ENCODE measurements at places on chromosomes 1 and 21. TPM values are rescaled to one million over a fixed set of nuclear protein-coding genes. Genes with fewer than 3 reads are reported as not detected.

Gene SPRR2E
- total RNA-seq = not detected

Gene MFAP2
- 47.7 TPM for total RNA-seq

Gene SLC27A3
- total RNA-seq = 113 TPM

Gene S100A14
- 0.18 TPM for total RNA-seq

Gene CRABP2
- total RNA-seq = 62.7 TPM

Gene RGS5
- total RNA-seq = 6.4 TPM

Data from fibroblast of the aortic adventitia (primary cell).